GM06990 (cell line): ENCODE measurements at places on chromosomes 4 and X.

DNA sequence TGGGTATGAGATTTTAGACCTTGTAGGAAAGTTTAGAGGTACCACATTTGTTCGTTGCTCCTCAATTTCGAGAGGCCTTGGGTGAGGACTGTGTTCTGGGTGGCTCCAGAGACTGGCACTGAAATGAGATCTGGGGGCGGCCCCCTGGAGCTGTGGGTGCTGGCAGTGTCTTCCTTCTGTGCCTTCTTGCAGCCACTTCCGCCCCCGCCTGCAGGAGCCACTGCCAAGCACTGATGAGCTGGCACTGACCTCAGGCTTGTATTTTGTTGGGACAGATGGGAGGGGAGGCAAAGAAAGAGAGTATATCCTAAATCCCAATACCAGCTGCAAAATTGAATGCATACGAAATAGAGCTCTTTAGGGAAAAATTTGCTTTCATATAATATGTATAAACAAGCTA lies 64.5 kb upstream of the CLDN34 start:
- DNase-seq = no peak

- DNase-seq = no peak
Observed at GRCh38 chr4:970854-971520, 2.4 kb downstream of the DGKQ start.

GRCh38 chr4:84051639-84052038 lies 447.5 kb downstream of the NKX6-1 start:
- no peak for DNase-seq

DNA sequence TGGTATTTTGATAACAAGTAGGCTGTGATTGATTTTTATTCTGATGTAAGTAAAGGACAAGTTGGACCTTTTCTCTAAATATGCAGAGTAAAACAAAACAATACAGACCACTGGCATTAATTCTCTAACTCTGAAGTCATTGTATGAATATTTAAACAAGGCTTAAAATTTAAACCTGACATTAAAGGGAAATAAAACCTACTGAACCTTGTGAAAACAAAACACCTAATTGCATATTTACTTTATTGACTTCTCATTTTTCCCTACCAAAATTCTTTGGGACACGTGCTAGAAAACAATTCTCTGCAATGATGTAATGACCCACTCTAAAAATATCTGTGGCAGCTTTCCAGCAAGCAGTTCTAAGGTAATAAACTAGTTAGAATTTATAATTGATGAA lies 369.7 kb upstream of the TRAM1L1 start:
- DNase-seq = no peak
